Amniotic epithelial cell (primary cell): ENCODE measurements at places on chromosomes 1 and 21.

GRCh38 chr1:167104256-167104633, 10.4 kb downstream of the STYXL2 start:
- no peak for DNase-seq

GRCh38 chr1:9059891-9060744, 9.3 kb downstream of the SLC2A5 start:
- no peak for DNase-seq

DNA sequence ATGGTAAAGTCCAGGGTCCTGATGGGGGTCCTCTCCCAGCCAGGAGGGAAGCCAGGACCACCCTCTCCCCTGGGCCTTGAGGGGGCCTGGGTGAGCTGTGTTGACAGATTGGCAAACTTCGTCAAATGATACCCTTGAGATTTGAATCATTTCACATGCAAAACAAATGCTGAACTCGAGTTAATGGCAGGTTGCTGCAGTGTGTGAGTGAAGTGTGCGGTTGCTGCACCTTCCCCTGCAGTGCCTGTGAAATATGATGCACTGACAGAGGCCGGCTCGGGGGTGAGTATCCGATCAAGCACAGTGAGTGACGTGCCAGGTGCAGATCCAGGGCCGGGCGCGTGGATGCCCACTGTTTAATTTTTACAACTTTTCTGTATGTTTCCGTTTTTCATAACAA, 5.7 kb upstream of the KRTAP12-1 start:
- DNase-seq: no peak

- DNase-seq: peak; percentile 9
Measured at GRCh38 chr1:36576118-36576517, 93.4 kb upstream of the CSF3R start.

DNA sequence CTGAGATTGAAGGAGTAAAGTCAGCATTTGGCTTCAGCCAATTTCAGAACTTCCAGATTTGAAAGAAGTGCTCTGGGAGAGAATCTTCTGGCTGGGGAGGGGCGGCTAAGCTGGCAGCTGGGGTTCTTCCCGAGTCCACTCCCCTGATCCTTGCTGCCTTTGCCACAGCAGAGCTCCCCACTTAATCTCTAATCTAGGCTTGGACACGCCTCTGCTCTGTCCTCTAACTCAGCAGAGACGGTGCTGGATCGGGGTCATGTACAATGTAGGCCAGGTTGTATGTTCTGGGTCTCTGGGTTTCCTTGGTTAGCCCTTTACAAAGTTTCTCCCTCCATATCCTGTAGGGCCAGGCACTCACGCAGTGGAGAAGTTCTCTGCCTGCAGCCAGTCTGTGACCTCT, 10.1 kb upstream of the GSTM3 start:
- DNase-seq: no peak

GRCh38 chr1:53657531-53657805, 81.5 kb downstream of the GLIS1 start:
- no peak for DNase-seq

- DNase-seq: no peak
Measured at GRCh38 chr1:207306603-207307002, 14.9 kb upstream of the CD55 start.

DNA sequence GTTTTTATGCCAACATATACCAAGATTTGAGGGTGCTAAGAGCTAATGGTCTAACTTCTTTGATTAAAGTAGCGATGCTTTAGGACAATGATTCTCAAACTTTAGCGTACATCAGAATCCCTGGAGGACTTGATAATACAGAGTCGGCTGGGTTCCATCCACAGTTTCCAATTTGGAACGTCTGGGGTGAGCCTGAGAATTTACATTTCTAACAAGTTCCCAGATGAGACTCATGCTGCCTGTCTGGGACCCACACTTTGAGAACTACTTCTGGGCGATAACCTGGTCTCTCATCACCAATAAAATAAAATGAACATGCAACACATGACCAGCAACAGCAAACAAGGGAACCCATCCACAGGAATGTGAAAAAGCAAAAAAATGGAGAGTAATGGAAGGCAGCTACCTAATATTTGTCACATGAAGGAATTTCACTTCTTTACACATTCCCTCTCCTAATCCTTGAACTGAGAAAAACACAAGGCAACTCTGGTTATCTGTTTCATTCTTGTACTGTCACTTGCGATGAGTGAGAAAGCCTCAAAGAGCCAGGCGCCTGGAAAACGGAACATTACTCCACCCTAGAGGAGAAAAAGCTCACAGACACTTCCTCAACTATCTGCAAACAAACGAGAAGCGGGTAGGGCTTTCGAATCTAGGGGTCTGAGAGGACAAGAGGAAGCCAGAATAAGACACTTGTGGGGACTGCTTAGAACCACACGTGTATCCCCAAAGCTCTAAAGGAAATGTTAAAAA, 14.0 kb downstream of the HSF2BP start:
- peak; percentile 90 for DNase-seq

- DNase-seq: no peak
Measured at GRCh38 chr21:39637197-39637970, 24.6 kb downstream of the B3GALT5 start.

- DNase-seq: no peak
Measured at GRCh38 chr1:62882201-62883104, 98.5 kb downstream of the ATG4C start.

DNA sequence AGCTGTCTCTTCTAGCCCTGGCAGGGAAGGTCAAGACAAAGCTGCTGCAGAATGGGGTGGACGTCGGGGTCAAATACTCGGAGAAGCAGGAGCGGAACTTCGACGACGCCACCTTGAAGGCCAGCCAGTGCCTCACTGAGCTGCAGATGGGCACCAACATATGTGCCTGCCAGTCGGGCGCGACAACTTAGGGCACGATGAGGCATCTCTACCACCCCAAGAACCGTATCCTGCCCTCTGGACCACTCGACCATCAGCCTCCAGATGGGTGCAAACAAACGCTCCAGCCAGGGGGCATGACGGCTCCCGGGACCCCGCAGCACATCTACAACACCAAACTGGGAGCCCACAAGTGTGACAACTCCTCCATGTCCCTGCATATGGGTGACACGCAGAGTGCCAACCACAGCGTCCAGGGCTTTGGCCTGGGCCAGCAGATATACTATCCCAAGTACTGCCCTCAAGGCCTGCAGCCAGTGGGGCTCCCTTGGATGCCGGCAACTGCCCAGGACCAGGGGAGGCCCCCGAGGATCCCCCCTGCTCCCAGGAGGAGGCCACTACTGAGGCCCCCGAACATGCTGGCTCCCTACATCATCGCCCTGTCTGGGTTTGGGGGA, 42.5 kb upstream of the POGK start:
- no peak for DNase-seq

DNA sequence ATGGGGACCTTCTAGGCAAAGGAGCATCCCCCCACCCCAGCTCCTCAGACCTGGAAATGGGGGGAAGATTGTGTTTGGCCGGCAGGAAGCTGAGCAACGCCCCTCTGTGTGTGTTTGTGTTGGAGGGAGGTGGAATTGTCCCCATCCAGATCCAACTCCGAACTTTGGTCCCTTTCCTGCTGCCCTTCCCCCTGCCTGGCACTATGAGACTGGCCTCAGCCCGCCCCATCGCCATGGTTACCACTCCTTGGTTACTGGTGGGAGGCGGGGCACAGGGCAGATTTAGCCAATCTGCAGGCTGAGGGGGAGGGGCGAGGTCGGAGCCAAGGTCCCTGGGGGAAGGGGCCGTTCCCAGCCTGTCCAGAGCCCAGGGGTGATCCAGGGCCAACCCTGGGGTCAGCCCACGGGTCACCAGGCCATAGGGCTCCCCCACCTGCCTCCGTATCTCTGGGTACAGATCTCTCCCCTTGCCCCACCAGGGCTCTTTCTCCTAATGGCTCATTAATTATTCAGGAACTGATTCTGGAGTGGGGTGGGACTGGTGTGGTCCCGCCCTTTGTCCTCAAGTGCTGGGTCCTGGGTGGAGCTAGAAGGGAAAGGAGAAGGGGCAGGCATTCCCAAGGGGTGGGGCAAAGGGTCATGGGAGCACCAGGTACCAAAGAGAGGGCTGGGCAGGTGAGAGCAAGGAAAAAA, 15.2 kb downstream of the PTPRF start:
- DNase-seq: peak; percentile 74

DNA sequence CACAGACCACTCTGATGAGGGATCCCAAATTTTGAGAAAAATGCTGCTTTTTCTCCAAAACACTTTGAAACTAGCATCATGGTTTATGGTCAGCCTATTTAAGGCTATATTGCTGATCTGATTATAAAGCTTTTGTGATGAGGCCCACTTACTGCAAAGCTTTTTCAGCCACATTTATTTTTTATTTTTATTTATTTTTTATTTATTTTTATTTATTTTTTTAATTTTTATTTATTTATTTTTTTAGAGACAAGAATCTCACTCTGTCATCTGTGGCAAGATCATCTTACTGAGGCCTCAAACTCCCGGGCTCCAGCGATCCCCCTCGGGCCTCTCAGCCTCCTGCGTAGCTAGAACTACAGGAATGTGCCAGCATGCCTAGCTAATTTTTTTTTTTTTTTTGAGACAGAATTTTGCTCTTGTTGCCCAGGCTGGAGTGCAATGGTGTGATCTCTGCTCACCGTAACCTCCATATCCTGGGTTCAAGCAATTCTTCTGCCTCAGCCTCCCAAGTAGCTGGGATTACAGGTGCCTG, 5.2 kb upstream of the BCAS2 start:
- no peak for DNase-seq

- DNase-seq: peak; percentile 88
Measured at GRCh38 chr1:100323419-100324106, 28.7 kb upstream of the CDC14A start.

- DNase-seq: no peak
Measured at GRCh38 chr1:41695118-41695745, 210.7 kb upstream of the EDN2 start.

DNA sequence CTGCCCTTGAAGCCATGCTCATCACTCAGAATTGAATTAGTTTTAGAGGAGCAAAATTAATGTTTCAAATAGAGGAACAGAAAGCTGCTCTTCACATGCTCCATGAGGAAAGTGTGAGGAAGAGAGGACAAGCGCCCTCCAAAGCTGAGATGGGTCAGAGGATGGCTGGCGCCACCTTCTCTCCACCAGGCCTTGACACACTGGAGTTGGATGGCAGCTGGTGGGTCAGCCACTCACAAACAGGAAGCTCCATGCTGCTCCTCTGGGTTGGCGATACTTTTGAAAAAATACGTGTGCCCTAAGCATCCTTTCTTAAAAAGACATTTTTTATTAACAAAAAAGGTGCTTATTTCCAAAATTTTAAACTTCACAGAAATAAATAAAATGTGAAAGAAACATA, 3.1 kb upstream of the CD2 start:
- DNase-seq: no peak

- peak; percentile 23 for DNase-seq
Measured at GRCh38 chr1:226717256-226717909, 21.7 kb downstream of the ITPKB start.

- peak; percentile 99 for DNase-seq
Measured at GRCh38 chr1:161082996-161083747, 6.2 kb downstream of the NECTIN4 start.

GRCh38 chr1:95071539-95071938, 1.2 kb downstream of the ALG14 start:
- no peak for DNase-seq

GRCh38 chr1:225539069-225539468, 111.2 kb upstream of the LBR start:
- no peak for DNase-seq

DNA sequence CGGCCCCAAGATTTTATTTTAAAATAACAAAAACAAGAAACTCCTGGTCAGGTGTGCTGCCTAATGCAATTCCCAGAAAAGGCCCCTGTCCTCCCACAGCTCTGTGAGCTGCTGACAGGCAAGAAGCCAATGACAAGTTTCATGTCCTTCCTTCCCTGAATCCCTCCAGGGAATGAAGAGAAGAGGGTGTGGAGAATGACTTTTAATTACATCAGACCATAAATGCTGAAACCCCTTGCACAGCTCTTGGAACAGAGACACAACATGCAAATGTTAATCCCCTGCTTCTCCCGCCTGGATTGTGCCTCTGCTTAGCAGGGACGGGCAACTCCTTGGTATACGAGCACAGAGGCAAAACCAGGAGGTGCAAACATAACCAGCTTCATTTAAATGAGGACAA, 228.1 kb upstream of the CAMK1G start:
- DNase-seq: no peak

DNA sequence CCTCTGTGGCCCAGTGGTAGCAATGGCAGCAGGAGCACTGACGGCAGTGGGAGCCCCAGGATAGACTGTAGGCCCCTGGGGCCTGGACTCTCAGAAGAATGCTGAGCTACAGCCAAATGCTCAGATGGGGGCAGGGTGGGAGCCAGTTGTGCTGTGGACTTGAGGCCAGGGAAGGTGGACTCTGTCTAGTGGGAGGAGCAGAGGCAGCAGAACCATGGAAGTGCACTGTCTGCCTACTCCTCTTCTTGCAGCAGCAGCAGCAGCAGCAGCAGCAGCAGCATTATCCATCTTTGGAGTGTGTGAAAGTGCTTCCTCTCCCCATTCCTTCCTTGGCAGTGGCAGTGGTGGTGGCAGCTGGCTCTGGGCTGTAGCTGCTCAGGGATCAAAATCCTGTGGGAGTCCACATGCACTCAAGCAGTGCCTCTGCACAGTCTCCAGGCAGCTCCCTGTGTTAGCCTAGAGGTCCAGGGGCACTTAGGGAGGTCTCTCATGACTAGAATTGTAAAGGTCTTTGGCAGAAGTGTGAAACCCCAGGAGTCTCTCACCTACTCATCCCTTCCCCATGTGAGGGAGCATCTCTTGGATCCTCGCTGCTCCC, 917.9 kb upstream of the B3GALT2 start:
- no peak for DNase-seq

DNA sequence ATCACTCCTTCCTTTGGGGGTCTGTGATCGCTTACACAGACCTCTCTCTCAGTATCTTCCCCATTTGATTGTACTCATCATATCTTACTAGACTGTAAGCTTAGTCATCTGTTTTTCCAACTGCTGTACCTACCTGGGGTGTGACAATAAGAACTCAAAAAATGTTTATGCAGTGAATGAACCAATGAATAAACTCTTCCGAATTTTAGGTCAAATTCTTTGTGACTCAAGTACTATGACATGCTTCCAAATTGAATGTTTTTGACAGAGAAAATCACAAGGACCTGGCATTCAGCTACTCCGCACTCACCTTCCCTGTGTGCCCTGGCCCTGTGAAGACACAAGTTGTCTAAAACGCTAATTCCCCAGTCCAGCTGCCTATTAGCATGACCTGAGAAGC, 42.1 kb downstream of the TMCO4 start:
- no peak for DNase-seq

DNA sequence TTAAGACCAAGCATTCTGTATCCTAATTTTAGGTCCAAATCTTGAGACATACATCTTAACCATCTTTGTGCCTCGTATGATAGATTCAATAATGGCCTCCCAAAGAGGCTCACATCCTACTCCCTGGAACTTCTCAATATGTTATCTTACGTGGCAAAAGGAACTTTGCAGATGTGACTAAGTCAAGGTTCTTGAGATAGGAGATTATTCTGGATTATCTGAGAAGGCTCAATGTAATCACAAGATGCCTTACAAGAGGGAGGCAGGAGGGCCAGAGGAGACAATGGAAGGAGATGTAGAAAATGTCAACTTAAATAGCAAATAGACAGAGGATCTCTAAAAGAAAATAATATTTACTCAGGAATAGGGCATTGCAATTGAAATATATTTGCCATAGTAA, 548.9 kb downstream of the MATN1 start:
- DNase-seq: no peak
